GM19239 (cell line): ENCODE measurements at places on chromosomes 3 and 15.

GRCh38 chr3:5011555-5012256, 32.5 kb downstream of the BHLHE40 start:
- DNase-seq: no peak

GRCh38 chr3:27730774-27731659, 8.9 kb upstream of the EOMES start:
- DNase-seq: no peak

DNA sequence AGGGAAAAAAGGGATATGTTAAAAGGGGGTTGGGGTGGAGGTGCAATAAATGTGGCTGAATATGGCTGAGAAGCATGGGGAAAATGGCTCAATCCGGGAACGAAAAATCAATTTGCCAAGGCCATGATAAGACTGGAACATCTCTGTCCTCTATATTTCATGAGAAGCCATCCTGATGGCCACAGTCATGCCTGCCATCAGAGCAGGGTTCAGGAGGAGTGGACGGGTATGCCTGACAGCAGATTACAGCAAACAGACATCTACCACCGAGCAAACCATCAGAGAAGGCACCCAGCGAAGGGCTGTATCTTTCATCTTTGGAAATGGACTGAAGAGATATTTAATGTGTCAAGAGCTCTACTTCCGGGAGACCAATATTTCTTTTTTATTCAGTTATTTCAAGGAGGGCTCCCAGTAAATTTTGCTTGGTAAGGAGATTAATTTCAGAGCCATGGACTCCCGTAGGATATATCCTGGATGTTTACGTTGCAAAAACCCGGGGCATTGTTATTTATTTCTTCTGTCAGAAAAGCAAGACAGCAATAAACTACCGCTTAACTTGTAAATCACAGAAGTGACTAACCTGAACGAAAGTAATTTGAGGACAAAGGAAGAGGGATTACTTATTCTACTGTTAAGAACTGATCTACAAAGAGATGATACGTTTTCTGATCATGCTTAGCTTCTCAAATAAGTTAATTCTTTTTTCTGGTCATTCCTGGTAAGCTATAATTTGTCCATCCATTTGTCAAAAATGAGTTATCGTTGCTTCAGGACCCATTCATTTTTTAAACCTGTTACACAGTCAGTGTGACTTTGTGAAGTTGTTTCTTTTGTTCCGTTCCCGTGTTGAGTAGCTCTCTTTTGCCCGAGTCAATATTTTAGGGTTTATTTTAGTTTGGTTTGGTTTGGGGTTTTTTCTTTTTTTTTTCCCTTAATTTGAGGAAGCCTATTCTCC, 80.6 kb upstream of the CHD2 start:
- DNase-seq: no peak

DNA sequence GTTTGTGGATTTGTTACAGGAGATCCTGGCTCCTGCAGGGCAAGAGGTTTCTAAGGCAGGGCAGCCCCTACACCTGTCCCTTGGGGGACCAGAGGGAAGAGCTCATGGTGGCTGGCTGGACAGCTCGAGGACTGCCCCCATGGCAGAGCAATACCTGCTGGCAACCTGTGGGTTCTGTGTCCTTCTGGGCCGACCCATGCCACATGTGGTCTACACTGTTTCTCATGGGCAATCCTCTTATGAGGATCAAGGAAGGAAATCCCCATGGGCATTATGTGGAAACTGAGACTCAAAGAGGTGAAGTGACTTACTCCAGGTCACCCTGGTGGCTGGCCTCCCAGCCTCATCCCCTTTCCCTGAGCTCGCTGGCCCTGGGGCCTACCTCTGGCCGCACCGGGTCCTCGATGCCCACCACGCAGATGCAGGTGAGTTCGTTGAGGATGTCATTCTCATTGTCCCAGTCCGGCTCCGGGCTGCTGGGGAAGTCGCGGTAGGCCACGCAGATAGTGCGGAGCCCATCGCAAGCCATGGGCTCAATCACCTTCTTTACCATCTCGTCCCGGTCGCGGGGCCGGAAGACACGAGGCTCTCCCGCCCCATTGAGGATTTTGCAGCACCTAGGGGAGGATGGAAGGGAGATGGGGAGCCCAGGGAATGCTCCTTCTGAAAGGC, 37.5 kb upstream of the SEC13 start:
- no peak for DNase-seq

DNA sequence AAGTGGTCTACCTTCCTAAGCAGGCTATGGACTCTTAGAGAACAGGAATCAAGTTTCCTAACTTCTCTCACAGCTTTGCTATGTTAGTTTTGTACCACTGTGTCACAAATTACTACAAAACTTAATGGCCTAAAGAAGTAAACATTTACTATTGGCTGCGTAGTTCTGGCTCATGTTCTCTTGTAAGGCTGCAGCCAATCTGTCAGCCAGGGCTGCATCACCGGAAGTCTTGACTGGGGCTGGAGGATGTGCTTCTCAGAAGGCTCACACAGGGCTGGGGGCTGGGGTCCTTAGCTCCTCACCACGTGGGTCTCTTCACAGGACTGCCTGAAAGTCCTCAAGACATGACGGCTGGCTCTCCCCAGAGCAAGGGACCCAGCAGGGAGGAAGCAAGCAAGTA, 15.5 kb downstream of the STIMATE start:
- DNase-seq: no peak

- no peak for DNase-seq
Observed at GRCh38 chr3:40187945-40188344, 121.6 kb upstream of the EIF1B start.

DNA sequence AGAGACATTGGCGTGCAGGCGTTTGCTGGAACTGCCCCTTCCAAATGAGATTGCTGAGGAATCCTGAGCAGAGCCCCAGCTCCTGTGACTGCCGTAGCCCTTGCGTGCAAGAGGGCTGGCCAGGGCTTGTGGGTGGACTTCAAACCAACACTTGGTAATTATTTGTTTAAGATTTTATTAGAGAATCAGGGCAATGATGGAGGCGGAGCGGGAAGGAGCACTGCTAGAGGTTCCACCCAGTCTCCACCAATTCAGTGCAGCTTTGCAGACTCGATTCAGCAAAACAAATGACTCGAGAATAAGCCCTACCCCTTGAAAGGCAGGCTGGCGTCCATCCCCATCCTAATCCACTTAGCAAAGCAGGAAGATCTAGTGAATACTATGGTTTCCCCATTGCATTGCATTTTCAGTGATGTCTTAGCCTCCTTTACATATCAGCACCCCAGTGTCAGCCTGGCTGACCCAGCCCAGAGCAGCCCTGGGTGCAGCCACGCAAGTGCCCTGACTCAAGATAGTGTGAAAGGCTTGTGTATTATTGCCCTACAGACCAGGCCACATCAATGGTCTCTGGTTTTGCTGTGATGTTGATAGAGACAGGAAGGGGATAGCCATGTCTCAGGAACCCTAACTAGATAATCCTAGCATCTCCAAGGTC, 26.0 kb downstream of the GLDN start:
- no peak for DNase-seq

GRCh38 chr3:59381282-59381681, 331.5 kb upstream of the CFAP20DC start:
- no peak for DNase-seq

- DNase-seq: no peak
Observed at GRCh38 chr3:167978071-167978470, 117.7 kb downstream of the GOLIM4 start.

DNA sequence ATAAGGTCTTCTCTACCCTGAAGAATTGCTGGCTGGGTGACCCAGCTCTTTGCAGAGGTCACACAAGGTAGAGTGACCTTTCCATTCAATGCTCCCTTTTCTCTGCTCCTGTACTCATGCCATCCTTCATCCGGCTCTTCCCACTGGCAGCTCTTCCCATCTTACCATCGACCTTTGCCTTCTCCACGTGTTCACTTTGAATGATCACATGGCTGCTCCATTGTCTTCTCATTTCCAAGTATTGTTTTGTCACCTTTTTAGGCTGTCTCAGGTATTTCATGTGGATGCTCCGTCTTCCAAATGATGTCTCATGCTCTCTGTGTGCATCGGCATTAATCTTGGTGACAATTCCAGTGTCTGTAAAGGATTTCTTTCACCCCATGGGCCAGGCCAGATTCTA, 76.6 kb upstream of the ONECUT1 start:
- no peak for DNase-seq

DNA sequence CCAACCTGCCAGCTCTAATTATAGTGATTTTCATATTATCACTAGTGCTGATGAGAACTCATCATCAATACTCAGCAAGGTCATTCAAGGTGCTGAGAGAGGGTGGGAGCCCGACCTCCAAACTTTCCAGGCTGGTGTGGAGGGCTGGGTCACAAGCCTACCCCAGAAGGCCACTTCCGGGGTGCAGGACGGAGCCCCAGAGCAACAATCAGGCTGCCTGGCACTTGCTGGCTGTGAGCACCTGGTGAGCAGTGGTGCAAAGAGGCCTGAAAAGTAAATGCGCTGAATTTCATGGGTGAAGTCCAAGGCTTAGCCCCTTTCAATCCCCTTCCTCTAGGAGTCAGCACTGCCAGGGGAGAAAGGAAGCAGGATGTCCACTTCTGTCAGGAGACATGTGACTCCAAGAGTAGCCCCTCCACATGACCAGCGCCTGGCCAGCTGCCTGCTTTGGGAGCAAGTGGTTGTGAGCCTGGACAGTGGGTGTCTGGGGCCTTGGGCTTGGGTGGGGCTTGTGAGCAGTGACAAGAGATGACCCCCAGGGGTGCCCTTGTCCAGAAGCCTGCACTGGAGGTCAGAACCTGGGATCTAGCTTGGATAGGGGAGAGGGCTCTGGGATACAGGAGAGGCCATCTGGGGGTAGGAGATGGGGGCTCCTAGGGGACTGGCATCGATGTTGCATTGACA, 165.0 kb upstream of the TLE3 start:
- DNase-seq: no peak

DNA sequence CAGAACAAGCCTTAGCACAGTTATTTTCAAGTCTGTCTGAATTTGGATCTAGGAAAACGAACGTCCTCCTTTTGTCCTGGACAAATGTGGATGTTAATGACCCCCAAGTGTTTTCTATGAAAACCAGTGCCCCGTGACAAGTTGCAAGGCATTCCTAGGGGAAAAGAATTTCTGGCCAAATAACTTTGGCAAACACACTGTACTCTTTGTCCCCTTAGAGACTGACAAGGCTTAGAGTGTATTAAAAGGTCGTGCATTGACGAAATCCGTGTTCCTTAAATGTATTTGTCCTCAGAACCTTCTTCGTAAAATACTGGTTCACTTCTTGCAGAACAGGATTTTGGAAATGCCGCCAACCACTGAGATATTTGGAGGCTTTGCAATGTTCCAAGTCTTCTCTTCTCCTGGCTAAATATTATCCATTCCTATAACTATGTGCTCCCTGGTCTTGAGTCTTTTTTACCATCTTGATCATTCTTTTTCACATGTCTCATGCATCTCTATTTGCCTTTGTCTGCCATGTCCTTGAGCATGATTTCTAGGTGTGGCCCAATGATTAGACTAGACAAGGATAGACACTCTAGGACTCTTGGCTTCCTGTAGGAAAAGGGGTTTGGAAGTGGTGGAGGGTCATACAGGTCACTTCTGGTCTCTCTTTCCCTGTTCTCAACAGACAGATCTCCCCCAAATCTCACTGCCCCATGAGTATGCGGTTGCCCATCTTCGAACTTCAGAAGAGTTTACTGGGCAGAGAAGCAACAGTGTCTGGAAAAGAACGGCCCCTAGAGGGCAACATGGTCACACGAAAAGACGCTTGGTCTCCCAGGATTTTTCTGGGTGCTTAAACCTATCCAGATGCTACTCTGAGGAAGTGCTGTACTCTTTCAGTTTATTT, 117.5 kb downstream of the EDEM1 start:
- DNase-seq: peak; percentile 14

DNA sequence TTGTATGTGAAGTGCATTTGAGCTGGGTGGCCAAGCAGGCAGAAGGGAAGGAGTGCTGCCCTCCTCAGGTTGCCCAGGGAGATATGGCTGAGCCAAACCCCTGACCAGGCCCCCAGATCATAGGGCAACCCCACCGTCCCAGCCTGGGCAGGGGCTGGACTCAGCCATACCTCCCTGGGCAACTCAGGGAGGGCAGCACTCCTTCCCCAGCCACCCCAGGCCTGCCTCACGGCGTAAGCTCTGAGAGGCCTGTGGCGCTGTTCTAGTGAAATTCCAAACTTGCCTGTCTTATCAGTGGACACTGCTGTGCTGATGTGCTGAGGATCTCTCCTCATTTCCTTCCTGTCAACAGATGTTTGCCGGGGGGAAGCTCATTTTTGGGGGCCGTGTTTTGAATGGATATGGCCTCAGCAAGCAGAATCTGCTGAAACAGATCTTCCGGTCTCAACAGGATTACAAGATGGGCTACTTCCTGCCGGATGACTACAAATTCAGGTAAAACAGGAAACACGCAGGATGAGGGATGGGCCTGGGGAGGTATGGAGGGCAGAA, 57.6 kb upstream of the FGD5 start:
- no peak for DNase-seq

GRCh38 chr3:136957751-136958288, at the start of gene IL20RB:
Gene IL20RB (plus strand): TSS chr3:136957983. CDS start chr3:136958114, 131 bp downstream.
- no peak for DNase-seq

- DNase-seq: no peak
Observed at GRCh38 chr3:17158941-17159682, 274.4 kb downstream of the PLCL2 start.

DNA sequence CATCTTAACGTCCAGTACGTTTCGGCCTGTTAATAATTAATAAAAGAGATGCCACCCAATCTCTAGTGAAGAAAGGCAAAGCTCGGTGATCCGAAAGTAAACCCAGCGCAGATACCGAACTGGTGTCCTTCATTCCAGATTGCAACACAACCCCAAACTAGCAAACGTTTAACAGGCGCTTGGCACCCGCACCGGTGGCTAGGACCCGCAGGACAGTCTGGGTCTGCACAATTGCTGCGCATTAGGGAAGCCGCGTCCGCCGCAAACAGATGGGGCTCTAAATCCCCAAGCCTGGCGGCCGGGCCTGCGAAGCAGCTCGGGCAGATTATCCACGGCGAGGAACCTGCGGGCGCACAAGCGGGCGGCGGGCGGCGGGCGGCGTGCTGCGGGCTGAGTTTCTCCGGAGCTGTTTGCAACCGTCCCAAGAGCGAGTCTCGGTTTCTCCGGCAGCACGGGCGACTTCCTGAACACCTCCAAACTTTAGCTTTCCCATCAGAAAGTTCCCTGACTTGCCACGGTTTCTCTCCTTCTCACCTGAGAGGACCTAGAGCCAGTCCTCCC, 112.1 kb upstream of the ICE2 start:
- peak; percentile 35 for DNase-seq

- DNase-seq: no peak
Observed at GRCh38 chr15:58441376-58442070, 9.7 kb downstream of the LIPC start.

DNA sequence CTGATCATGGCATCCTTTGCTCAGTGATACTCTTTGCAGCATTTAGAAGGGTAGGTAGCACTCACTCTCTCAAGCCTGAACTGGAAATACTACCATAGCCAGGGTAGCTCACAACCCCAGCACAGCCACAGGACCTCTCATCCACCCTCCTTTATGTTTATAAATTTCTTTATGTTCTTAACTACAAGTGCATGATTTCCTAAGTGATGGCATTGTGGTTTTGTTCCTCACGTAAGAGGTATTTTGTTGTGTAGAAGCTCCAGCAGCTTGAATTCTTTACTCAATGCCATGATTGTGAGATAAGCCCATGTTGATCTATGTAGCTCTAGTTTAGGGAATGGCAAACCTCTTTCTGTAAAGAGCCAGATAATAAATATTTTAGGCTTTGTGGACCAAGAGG, 7.9 kb upstream of the RTP3 start:
- no peak for DNase-seq

GRCh38 chr3:176554791-176555654, 642.3 kb downstream of the TBL1XR1 start:
- no peak for DNase-seq

GRCh38 chr3:40523781-40524180, 979 bp upstream of the ZNF621 start:
- DNase-seq: no peak
